ENCODE measurements at places on chromosomes 7 and 10.
A peak's percentile ranks its signal among the peaks of the same experiment; 100 is the strongest.

GRCh38 chr10:30705101-30705624 lies 75.6 kb upstream of the LYZL2 start:
- peak; percentile 2 for DNase-seq

- no peak for DNase-seq
Measured at GRCh38 chr10:130202984-130203621, 66.9 kb downstream of the GLRX3 start.

- no peak for DNase-seq
Measured at GRCh38 chr7:106721816-106722785, 61.1 kb upstream of the CCDC71L start.

GRCh38 chr7:90178166-90178565 lies 23.9 kb downstream of the STEAP1 start:
- DNase-seq: no peak

DNA sequence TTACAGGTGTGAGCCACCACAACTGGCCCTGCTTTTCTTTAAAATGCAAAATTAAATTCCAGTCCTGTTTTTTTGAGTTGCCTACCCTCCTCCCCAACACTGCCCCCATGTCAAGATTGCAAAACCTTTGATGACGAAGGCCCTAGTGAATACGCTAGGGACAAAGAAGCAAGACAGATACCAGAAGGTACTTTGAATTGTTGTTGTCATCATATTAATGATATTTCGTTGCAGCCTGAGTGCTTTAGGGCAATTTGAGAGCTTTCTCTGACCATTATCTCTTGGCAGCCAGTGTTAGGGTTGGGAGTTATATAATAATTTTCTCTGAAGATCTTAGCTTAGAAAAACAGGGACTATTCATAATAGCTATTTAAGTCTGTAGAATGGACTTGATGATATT lies 7.1 kb downstream of the CCSER2 start:
- no peak for DNase-seq

GRCh38 chr7:7920056-7920455 lies 48.5 kb upstream of the GLCCI1 start:
- DNase-seq: no peak

DNA sequence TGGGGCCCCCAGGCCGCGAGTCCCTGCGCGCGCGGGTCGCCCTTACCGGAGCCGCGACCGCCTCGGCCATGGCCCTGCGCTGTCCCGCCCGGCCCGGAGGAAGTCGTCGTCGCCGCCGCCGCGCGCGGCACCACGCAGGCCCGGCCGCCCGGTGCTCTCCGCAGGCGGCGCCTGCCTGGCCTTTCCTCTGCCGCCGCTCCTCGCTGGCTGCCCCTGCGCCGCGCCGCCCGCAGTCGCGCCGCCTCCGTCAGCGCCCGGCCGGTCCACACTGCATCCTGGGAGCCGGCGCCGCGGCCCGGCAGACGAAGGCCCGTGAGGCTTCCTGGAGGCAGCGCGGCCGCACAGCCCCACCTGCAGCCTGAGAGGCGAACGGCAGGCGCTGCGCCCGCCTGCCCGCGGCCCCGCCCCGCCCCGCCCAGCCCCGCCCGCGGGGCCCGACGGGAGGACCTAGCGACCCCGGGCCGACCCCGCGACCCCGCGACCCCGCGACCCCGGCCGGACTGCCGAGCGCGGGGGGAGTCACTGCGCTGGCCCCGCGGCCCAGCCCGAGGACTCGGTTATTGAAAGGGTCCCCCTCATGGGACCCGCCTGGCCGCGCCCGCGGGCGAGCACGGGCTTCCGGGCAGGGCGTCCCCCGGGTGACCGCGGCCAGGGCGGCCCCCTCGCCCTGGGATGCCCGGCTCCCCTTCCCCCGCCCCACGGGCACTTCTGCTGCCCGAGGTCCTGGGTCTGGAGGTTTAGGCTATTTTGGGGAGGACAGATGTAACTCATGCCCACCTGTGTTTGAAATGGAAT lies at the start of gene ZNF746:
Gene ZNF746 (minus strand): TSS at position 343 of the 795 bp plus-strand sequence. CDS start 273 bp downstream, at position 70.
- peak; percentile 49 for DNase-seq

DNA sequence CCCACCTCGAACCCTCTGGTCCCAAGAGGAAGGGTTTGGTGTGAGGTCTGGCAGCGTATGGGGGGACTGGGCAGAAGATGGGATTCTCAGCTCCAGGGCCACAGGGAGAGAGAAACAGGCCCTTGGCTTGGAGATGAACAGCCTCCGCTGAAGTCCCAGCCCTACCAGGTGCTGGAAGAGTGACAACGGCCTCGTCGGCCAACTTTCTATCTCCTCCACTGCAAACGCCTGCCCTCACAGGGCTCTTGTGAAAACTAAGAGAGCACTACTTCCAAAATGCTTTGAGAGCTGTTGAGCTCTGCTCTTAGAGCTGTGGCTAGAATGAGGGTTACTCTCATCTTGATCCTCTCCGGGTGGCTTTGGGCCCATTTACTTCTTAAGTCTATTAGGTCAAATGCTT lies 63.5 kb downstream of the AFAP1L2 start:
- DNase-seq: no peak

- DNase-seq: no peak
Measured at GRCh38 chr10:29181936-29182335, 106.9 kb upstream of the LYZL1 start.

- DNase-seq: no peak
Measured at GRCh38 chr10:50216894-50217293, 34.4 kb downstream of the ASAH2 start.

DNA sequence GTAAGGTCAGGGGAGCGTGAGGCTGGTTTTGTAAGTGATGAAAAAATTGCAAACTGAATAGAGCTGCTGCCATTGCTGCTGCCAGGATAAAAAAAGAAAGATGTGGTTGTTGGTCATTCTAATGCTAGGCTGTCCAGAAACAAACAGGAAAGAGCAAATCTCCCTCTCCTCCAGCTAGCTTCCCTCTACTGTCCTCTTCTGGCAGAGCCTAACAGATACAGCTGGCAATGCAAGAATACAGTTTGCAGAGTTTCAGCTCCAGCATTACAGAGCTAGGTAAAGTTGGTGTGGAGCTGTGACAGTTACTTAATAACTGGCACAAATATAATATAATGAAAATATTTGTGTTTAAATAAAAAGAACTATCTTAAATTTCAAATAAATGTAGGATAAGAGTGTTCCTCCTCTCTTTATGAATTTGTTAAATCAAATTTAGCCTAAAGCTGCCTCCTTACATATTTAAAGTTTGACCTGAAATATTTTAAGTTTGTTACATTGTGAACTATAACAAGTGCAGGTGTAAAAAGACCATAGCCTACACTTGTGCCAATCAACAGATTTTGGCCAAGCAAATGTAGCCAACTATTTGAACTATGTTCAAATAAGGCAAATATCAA lies 407.7 kb downstream of the SH2D4B start:
- DNase-seq: no peak

DNA sequence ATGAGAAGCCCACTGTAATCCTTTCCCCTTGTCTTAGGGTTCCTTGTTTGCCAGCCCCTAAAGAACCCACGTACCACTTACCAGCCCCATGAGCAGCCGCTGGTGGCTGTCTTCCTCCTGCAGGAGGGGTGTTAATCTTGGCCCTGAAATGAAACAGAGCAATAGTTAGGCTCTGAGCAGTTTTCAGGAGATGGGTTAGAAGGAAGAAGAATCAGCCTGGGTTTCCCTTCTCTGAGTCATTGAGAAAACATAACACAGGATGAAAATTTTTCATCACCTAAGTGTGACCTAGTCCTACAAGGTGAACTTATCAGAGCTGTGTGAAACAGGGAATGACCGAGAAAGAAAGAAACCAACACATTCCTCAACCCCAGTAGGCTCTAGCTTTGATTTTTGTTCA lies 90.0 kb downstream of the GSAP start:
- no peak for DNase-seq

- DNase-seq: no peak
Measured at GRCh38 chr7:89760690-89761089, 393.6 kb upstream of the STEAP1 start.

- no peak for DNase-seq
Measured at GRCh38 chr10:121675344-121675743, 77.1 kb upstream of the FGFR2 start.

- DNase-seq: no peak
Measured at GRCh38 chr7:107201795-107202450, 33.1 kb downstream of the HBP1 start.

DNA sequence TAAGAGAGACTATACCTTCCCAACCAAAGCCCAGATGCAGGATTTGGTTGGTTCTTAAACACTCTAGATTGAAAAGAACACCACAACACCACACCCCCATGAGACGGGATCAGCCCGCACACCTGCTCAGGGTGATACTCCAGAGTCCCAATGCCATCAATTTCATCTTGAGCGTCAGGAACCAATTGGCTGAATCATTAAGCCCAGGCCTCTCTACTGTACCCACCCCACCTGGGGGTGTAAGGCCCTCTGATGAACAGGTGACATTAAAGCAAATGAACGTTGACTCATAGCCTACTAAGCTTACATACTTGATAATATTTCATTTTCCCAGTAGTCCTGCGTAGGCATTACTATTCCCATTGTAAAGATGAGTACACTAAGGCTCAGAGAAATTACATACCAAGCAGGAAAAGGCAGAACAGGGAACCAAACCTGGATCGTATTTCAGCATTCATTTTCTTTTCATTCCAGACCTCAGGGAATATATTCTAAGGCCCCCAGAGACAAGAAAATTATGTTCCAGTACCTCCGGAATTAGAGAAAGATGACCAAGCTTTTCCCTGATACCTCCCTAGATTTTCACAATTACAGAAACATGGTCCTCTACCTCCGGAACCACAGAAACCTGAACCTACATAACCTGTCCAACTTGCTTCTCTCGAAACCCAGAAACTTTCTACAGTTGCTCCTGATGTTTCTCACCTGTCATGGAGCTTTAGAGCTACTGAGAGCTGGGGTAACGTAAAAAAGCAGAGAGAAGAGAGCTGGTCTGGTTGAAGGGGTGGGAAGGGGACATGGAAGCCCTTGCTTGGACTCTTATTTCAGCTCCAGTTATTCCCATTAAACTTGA lies 43.1 kb upstream of the KDM7A start:
- DNase-seq: no peak

- DNase-seq: no peak
Measured at GRCh38 chr7:115827305-115828045, 203.1 kb downstream of the TFEC start.

GRCh38 chr7:73345951-73346350 lies 18.0 kb downstream of the FKBP6 start:
- DNase-seq: no peak

- no peak for DNase-seq
Measured at GRCh38 chr10:105328503-105329133, 687.5 kb downstream of the SORCS3 start.

GRCh38 chr7:52831321-52831720 lies 204.1 kb upstream of the POM121L12 start:
- no peak for DNase-seq

DNA sequence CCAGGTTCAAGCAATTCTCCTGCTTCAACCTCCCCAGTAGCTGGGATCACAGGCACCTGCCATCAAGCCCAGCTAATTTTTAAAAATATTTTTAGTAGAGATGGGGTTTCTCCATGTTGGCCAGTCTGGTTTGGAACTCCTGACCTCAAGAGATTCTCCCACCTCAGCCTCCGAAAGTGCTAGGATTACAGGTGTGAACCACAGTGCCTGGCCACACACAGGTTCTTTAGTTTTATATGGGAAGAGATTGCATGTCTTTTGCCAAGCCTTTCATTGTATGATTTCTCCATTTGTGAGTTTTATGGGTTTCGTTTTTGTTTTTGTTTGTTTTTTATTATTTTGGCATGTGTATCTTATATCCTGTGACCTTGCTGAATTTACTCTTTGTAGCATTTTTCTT lies 40.9 kb downstream of the C1GALT1 start:
- no peak for DNase-seq

- no peak for DNase-seq
Measured at GRCh38 chr7:150307904-150308303, 15.3 kb upstream of the LRRC61 start.

- DNase-seq: no peak
Measured at GRCh38 chr10:95214369-95214768, 20.3 kb downstream of the ACSM6 start.

- no peak for DNase-seq
Measured at GRCh38 chr10:32971536-32972091, 13.6 kb upstream of the ITGB1 start.

DNA sequence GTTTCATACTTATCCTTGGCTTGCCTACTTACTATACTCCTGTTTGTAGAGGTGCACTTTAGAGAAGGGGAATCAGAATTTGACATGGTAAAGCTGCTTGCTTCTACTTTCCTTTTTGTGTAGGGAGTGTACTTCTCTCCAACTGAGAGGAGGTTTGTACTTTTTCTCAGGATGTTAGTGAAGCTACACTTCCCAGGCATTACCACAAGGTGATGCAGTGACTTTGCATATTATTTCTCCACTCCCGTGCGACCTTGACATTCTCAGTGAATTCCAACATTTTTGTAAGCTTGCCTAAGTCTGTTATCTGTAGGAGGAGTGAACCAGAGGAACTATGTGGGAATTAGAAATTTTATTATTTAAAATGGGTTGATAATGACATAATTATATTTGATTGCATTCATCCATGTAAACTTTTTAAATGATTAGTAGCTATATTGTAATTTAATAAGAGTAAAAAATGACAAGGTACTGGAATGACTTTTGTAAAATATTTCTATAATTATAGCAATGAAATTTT lies 5.2 kb downstream of the TAX1BP1 start:
- DNase-seq: no peak

DNA sequence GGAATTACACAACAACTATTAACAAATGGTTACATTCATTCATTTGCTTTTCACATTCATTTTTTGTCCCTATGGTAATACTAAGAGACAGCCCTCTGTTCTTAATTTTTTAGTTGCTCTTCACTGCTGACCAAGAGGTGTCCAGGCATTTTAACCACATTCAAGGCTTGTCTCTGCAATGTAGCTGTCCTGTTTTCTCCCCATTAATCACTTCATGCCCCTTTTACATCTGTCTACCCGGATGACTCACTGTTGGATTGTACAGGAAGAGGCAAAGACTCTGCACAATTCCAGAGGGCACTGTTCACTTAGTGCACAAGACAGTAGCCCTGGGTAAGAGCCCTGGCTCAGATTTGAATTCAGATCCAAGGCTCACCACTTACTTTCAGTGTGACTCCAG lies 168.5 kb downstream of the NOC3L start:
- no peak for DNase-seq

DNA sequence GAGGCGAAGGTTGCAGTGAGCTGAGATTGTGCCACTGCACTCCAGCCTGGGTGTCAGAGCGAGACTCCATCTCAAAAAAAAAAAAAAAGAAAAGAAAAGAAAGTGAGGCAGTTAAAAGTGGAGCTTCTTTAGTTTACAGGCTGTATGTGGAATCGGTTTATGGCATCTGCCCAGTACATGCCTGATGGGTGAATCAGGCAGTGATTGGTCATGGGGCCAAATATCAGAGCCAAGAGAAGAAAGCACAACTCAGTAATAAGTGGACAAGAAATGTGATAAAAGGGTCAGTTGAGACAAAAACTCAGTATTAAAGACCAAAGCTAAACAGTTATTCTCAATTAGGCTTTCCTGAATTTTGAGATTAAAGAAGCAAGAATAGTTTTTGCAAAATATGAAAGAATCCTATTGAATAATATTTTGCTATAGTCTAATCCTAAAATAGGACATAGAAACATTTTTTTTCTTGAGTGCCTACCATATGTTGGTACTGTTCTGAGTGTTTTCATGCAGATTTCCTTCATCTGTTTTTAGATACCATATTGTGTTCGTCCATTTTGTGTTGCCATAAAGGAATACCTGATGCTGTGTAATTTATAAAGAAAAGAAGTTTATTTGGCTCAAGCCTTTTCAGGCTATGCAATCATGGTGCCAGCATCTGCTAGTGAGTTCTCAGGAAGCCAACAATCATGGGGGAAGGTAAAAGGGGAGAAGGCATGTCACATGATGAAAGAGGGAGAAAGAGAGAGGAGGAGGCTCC lies 14.4 kb downstream of the CDC14C start:
- no peak for DNase-seq

- DNase-seq: no peak
Measured at GRCh38 chr7:95537468-95537867, 51.7 kb downstream of the ASB4 start.

GRCh38 chr7:23486002-23486773 lies 15.9 kb upstream of the IGF2BP3 start:
- no peak for DNase-seq
